GM04504 (cell line): ENCODE measurements at places on chromosomes 7 and 10.

GRCh38 chr7:131431289-131431688 is 103.6 kb downstream of the MKLN1 start:
- DNase-seq = peak; percentile 9

DNA sequence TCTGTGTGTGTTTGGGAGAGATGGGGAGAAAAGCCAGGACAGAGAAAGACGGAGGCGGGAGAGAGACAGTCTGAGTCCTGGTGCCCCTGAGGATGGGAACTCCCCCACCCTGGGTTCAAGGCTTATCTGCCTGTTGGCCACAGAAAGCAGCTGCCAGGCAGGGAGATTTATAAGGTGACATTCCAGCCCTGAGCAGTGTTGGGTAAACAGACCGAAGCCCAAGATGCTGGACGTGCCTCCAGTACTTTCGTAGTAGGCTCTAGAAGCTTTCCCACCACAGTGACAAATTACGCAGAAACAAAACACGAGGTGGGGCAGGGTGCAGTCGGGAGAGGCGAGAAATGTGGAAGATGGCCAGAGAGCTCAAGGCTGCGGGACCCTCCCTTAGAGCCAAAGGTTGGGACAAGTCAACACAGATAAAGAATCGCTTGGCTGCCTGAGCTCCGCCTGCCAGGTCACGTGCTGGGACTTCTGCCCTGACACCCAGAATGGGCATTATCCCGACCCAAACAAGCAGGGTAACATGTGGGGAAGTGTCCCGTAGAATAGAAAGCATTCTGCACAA is 41.1 kb downstream of the CCDC3 start:
- no peak for DNase-seq

DNA sequence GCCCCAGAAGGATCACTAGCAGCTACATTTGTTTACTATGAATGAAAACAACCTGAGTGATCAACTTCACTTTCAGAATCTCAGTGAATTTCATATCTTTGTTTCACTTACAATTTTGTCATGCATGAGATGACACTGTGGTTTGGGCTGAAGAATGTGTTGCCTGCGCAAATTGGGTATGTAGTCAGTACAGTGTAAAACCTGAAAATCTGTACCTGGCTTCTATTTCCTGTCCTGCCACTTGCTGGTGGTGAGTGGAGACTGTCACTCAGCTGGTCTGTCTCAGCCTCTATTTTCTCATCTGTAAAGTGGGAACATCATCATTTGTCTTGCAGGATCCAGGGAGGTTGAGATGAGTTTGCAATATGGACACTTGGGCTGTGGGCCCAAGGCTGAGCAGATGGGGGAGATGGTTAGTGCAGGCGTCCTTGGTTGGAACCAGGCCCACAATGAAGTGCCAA is 118.0 kb downstream of the WDFY4 start:
- no peak for DNase-seq

DNA sequence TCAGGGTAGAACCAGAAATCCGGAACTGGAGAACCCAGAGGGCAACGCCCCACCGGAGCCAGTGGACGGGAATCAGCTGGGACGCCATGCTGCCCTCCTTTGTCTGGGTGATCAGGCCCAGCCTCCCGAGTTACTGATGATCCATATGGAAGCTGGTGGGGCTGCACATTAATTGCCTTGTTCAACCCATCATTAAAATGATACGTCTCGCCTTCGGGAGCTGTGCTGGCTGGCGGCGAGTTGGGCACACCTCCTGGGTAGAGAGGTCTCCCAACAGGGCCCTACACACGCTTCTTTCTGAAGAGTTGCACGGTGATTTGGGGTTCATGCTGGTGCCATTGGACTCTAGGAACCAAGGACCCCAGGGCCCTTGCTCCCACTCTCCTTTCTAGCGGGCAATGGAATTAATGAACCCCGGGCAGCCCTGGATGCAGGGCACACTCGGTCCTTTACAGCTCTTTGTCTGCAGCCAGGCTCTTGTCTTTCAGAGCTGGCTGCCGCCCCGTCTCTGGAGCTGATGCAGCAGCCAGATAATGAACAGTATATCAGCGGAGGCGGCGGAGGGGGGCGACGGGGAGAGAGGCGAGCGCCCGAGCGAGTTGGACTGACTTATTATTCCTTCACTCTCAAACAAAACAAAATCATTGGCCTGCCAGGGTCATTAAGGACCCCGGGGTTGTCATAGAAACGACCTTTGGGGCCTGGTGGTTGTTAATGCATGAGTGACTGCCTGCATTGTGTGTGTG is 412.2 kb upstream of the ZMIZ1 start:
- DNase-seq = no peak

GRCh38 chr10:31838065-31838464 is 90.6 kb downstream of the ARHGAP12 start:
- DNase-seq = no peak

GRCh38 chr7:128259131-128260061 is 18.3 kb downstream of the LEP start:
- no peak for DNase-seq

GRCh38 chr7:73431041-73431835 is 2.3 kb upstream of the FZD9 start:
- no peak for DNase-seq

- DNase-seq = no peak
Observed at GRCh38 chr7:22443370-22444180, 56.4 kb downstream of the STEAP1B start.

GRCh38 chr7:53315981-53316380 is 280.5 kb downstream of the POM121L12 start:
- DNase-seq = no peak

DNA sequence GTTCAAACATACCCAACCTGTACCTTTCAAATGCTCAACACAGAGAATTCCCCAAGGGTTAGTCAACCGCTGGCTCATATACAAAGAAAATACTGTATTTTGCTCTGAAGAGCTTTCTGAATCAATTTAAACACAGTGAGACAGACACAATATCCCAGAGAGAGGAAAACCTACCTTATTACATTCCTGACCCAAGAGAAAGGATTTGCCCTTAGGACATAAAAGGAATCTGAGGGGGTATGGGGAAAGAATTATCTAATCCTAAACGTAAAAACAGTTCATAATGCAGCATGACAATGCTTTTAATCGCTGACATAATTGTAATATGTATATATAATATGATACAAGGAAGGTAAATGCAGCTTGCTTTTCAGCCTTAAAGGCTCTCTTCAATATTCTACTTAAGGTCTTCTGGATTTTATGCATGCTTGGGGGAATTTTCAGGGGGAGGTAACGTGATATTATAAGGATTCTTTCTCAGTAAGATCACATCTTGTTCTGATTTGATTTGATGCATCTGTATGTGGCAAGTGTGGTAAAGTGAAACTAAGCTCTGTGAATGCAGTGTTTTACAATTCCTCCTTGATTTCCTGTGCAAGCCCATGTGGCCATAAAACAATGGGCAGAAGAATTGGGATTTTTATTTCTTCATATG is 240.5 kb downstream of the GLI3 start:
- peak; percentile 66 for DNase-seq

- DNase-seq = no peak
Observed at GRCh38 chr7:37284805-37285231, 163.8 kb downstream of the ELMO1 start.

- peak; percentile 24 for DNase-seq
Observed at GRCh38 chr7:135274495-135275268, 41.0 kb downstream of the STRA8 start.

DNA sequence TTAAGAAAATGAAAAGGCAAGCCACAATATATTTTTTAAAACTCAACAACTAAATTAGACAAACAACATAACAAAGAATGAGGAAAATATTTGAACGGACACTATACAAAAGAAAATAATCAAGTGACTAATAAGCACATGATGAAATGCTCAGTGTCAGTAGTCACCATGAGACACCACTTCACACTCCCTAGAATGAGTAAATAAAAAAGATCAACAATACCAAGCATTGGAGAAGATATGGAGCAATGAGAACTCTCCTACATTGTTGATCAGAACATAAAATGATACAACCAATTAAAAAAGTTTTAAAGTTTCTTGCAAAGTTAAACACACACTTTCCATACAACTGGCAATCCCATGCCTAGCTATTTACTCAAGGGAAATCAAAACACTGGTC is 222.2 kb downstream of the C7orf25 start:
- no peak for DNase-seq

DNA sequence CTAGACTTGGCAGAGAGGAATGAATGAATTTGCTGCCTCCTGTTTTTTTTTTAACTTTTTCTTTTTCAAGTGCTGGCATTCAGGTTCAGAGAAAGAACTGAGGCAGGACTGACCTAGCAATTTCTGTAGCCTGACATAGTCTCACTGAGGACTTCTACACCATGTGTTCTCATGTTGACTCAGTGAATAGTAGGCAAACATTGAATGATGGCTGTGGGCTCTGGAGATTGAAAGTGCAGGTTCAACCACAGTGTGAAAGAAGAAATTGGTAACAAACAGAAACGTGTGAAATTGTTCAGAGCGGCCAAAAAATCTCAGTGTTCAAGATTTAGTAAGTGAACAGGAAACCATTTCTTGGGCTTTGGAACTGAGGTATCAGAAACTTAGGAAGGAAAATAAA is 322.4 kb upstream of the GHITM start:
- no peak for DNase-seq

- no peak for DNase-seq
Observed at GRCh38 chr10:70302292-70302691, 18.5 kb upstream of the NPFFR1 start.

GRCh38 chr10:1290071-1290471 is 233.9 kb downstream of the WDR37 start:
- DNase-seq = no peak

- DNase-seq = no peak
Observed at GRCh38 chr10:47451273-47451997, 32.5 kb downstream of the ANXA8 start.

DNA sequence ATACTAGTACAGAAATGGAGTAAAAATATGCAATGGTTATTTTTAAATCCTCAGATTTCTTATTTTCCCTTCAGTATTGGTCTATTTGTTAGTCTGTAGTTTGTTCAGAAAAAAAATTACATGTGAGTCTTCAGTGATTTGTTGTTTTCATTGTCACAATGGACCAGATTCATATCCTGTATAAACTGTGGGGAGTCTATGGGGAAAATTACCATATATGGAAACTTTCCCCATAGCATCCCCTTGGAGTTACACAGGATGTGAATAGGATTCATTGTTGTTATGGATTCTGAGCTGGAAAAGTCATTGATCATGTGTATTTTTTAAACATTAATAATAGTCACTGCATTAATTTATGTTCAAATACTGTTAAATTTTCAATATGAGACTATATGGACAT is 72.6 kb downstream of the ST7 start:
- DNase-seq = no peak

DNA sequence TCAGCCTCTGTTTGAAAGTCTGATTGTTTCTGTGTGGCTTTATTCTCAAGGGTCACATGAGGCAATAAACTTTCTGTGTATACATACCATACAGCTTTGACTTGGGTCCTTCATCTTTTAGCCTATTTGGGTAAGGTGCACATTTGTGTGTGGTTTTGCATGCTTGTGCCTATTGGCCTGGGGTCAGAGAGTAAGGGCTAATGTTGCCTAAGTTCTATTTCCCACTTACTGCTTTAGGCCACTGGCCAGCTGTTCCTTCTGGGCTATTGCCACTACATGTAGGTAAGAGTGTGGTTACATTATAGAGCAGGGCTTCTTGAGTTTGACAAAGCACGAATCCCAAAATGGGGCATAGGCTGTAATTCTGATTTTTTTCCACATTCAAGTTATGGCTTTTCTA is 21.8 kb downstream of the BBIP1 start:
- DNase-seq = no peak

GRCh38 chr10:99685597-99685967 is 26.3 kb downstream of the ENTPD7 start:
- no peak for DNase-seq

DNA sequence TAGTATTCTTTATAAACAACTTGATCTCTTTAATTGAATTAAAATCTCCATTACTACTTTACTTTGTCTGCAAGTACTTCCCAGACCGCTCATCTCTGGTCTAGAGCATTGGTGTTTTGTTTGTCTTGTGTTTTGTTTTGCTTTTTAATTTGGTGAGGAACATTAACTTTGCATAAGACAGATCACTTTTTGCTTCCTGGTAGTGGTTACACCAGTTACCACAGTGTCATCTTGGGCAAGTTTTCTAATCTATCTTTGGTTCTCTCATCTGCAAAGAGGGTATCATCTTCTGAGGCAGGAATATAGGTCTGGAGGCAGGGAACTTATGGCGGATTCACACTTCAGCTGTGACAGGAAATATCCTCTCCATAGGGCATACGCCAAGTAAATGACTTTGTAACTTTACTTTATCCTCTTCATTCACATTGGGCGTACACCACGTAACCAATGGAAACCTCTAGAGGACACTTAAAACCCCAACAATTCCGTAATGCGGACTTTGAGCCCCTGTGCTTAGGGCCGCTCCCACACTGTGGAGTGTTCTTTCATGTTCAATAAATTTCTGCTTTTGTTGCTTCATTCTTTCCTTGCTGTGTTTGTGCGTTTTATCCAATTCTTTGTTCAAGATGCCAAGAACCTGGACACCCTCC is 83.2 kb upstream of the JAZF1 start:
- DNase-seq = no peak

DNA sequence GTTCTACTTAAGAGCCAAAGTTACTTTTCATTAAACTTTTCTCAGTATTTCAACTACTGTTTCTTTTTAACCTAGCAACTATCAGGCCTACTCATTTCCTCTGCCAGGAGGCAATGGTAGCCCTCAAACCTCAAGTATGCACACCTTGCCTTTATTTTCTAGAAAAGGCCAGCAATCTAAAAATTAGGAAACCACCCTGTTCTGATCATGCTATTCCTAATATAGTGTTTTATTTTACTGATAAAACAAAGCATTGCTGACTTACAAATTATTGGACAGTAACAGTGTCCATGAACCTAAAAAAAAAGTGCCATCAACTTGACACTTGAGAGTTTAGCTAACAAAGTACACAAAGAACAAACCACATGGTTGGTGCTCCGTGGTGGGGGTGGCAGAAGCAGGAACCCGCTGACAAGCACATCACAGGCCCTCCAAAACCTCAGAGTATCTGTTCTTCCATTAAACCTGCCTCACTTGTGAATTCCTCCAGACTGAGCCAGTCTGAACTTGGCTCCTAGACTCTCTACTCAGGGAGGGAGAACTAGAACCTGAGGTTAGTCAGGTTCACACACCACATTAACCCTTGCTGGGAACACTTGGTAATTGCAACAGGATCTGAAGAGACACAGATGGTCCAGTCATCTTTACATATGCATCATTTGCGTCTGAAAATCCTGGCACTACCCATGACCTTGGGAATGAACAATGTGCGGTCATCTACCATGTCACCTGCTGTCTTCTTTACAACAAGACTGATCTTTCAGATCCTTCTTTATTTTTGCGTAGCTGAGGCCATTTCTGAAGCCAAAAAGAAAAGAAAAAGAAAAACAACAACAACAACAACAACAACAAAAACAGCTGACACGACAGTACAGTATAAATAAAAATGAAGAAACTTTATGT is 31.9 kb downstream of the PIP4K2A start:
- DNase-seq = no peak
